Neural crest cell (in vitro differentiated cells): ENCODE measurements at places on chromosomes 13 and 19.
A peak's percentile ranks its signal among the peaks of the same experiment; 100 is the strongest.

DNA sequence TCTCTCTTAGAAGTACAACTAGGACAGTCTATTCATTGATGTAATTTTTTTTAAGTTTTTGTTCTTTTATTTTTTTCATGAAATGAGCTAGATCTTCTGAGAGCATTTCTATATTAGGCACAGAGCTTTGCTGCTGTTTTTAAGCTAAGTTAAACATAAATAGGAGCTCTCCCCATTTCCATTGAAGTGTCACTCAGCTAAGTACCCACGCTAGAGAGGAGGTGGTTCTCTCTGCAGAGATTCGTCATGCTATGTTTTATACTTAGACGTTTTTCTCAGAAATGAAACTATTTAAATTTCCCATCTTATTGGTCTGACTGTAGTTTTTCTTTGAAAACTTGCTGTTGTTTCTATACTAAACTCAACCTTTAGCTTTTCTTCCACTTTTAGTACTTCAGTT is 271.5 kb downstream of the PCDH9 start:
- no peak for DNase-seq

DNA sequence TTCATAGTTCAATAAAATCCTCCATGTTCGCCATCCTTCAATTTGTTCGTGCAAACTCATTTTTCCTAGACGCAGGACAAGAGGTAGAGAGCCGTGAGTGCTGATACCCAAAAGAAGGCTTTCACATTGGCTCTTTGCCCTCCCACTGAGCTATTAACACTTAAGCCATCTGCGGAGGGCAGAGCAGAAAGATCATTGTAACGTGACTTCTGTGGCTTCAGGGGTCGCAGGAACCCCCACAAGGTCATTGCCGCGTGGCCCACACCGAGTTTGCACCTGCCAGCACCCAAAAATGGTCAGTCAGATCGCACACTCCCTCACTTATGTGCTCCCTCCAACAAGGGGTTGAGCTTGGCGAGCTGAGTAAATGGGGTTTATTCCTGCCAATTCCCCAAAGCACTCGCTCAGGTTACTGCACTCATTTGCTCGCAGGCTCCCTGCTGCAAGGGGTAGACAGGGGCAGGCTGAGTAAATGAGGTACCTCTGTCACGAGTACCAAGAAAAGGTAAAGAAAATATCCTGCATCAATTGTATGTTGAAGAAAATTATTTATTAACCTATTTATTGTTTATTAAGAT is 144.1 kb downstream of the PRR20E start:
- no peak for DNase-seq

DNA sequence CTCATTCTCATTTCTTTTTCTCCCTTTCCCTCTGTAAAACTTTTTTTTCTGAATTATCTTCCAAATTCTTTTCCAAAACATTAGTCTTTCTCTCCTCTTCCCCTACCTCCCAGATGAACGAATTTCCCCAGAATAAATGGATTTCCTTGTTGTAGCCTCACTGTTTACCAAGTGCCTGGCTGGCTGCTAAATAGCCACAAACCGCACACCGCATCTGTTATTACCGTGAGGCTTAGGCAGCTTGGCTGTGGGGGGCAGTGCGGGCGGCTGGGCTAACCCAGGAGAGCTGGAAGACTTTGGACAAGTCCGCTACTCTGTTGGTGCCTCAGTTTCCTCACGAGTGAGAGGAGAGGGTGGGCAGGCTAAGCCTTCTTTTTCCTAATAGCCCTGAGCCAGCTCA is 10.7 kb downstream of the IL17D start:
- DNase-seq, result no peak

DNA sequence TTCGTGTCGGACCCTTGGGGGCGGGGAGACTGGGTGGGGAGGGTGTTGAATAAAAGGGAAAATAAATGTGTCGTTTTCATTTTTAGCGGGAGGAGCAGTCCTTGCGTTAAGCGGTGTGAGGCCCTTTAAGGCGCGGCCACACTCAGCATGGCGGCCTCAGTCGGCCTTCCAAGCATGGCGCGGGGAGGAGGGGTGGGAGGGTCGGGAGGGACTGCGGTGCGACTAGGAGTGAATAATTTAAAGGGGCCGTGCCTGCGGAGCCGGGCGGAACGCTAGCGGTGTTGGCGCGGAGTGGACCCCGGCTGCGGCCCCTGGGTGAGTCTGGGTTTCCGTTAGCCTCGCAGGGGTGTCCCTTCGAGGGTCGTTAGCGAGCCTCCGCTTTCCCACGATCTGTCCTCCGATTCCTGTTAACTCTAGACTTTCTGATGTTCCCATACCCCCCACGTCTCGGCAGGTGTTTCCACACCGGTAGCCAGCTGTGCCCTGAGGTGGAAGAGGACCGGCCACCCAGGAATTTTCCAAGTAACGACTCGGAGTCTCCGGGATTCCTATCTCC is 1.5 kb upstream of the PNPLA6 start:
- DNase-seq, result peak; percentile 64

GRCh38 chr13:42258747-42259146 is 13.2 kb upstream of the AKAP11 start:
- no peak for DNase-seq

GRCh38 chr19:18616023-18616422 is 3.4 kb downstream of the TMEM59L start:
- DNase-seq, result no peak

GRCh38 chr19:29629836-29630534 is 23.9 kb downstream of the POP4 start:
- no peak for DNase-seq

- no peak for DNase-seq
Measured at GRCh38 chr13:25252225-25252624, 35.1 kb downstream of the MTMR6 start.

GRCh38 chr13:98765996-98766519 is 13.6 kb upstream of the SLC15A1 start:
- no peak for DNase-seq

DNA sequence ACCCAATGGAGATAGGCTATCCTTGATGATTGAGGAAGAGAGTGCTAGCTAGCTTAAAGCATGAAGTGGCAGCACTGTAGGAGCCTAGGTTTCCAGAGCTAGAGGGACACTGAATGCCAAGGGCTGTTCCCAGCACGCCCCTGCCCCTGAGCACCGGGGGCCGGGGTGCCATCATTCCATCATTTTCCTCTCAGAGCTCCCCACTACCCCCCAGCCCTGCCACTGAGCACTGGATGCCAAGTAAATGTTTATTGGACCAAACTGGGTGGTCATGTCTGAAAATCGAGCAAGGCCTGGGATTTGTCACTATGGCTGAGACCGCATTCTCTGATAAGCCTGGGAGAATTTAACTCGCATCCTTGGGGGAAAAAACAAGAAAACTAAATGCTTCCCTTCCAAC is 142.8 kb downstream of the STK24 start:
- DNase-seq, result no peak

- DNase-seq, result no peak
Measured at GRCh38 chr19:56838909-56839651, 1.4 kb downstream of the PEG3 start.

DNA sequence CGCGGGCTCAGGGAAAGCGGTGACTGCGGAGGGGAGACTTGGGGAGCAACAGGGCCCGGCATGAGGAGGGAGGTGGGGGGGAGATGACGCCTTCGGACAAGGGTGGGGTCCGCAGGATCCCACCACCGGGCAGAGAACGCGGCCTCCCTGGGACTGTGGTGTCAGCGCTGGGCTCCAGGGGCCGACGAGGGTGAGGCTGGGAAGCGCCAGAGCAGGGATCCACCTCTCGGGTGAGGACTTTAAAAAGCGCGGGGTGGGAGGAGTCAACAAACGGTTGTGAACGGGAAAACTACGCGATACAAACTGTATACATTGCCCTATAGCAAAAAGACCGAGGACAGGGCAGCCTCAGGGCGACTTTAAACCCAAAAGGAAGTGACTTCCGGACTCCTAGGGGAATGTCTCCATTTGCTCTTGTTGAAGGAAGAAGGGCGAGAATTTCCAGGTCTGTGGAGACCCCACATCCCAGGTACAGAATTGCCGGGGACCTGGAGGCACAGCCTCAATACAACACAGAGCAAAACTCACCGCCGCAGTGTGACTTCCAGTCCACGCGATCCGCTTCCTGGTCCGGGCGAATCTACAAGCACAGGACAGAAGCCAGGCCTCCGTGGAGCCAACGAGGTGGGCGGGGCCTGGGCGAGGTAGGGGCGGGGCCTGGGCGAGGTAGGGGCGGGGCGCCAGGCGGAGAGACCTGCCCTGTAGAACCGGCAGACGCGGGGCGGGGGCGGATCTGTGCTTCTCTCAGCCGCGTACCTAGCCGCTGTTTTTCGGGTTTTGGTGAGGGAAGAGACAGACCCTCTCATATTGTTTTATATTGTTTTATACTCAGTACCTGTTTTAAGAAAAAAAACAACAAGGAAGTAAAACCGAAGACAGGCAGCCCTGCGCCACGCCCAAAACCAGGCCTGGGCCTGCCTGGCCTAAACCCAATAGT is at the start of gene ZNF888:
ZNF888 (minus strand) TSS at position 588 of the 937 bp plus-strand sequence. CDS start 5,555 bp downstream, outside the sequence.
- peak; percentile 70 for DNase-seq

DNA sequence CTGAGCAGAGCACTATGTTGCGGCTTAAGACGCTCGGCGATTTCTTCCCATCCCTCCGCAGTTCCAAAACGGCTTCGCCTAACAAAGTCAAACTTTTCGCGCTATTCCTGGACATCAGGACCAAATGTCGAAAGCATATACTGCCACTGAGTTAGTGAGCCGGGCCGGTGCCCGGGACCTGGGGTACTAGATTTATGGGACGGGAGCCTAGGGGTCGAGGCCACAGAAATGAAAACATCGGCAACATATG is 699 bp downstream of the RCBTB2 start:
- DNase-seq, result no peak

DNA sequence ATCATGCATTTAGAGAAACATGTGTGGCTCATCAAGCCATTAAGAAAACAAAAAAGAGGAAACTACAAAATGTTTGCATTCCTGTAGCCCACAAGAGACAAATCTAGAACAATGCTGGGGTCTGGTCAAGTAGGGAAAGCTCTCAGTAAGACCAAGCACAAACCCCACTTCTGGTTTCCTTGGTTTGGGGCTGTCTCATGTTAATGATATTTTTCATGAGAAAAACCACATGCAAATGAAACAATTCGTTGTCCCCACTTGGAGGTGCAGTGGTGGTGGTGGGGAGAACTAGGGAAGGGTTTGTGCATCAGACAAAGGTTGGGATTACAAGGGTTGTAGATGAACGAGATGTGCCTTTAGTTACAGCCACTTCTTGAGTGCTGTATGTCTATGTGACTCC is 7.0 kb upstream of the RB1 start:
- no peak for DNase-seq

DNA sequence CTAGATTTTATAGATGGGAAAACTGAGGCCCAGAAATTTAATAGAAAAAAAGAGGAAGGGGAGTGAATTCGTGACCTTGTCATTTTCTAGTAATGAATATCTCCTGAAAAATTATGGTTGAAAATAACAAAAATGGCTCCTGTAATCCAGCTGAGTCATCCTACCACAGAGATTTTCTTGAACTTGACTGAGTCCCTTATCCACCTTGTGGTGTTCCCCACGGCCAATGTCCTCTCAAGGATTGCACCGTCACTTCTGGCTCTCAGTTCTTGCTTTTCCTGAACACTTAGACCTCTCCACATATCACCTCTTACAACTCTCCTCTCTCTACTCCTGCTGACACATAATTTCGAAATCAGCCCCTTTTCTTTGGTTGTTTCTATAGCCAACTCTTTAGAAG is 1.2 kb upstream of the KATNAL1 start:
- DNase-seq, result no peak

DNA sequence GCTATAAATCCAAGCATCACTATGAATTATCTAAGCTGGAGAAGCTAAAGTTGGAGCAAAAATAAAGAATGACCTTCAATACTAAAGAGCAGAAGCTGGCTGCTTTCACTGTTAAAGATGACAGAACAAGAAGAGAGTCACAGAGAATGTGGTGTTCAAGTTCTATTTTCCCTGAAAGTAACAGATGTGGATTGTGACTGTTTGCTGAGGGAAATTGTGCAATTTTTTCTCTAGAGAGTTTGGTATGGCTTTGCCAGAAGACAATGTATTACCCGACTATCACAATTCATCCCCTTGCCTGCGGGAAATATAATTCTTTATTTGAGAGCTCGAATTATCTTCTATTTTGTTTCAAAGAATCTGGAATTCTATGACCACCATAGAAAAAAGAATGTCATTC is 83.1 kb downstream of the TNFSF13B start:
- no peak for DNase-seq

GRCh38 chr13:34216256-34216655 is 398.3 kb downstream of the RFC3 start:
- no peak for DNase-seq

GRCh38 chr13:19781526-19781925 is 1.2 kb downstream of the PSPC1 start:
- DNase-seq, result no peak

GRCh38 chr19:45814166-45814780 is 835 bp downstream of the RSPH6A start:
- DNase-seq, result no peak

DNA sequence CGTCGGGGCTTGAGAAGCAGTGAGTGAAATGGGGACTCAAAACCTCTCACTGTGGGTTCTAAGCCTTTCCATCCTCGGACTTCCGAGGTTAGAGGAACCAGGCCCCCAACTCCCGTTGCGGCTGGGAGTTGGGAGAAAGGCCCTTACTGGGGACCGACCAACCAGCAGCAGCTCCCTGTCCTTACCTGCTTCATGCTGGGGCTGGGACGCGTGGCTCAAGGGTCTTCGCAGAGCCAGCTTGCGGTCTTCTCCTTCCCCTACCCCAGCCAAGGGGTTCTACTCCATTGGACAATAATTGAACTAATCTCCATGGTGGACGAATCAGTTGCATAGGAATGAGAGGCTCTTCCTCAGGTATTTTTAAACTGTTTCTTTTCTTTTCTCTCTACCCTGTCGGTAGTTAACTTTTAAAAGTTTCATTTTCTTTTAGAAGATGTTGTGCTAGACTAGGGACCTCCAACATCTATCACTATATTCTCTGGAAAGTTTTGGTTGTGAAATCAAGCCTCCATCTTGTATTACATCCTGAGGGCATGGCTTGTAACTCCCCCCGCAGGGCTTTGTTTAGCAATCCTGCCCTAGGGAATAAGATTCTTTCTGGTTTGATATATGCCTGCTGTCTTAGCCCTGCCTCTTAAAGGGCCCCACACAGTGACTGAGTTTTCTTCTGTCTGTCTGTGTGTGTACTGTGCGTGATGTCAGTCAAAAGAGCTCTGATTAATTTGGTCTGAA is 1027.1 kb upstream of the PCDH9 start:
- DNase-seq, result no peak

DNA sequence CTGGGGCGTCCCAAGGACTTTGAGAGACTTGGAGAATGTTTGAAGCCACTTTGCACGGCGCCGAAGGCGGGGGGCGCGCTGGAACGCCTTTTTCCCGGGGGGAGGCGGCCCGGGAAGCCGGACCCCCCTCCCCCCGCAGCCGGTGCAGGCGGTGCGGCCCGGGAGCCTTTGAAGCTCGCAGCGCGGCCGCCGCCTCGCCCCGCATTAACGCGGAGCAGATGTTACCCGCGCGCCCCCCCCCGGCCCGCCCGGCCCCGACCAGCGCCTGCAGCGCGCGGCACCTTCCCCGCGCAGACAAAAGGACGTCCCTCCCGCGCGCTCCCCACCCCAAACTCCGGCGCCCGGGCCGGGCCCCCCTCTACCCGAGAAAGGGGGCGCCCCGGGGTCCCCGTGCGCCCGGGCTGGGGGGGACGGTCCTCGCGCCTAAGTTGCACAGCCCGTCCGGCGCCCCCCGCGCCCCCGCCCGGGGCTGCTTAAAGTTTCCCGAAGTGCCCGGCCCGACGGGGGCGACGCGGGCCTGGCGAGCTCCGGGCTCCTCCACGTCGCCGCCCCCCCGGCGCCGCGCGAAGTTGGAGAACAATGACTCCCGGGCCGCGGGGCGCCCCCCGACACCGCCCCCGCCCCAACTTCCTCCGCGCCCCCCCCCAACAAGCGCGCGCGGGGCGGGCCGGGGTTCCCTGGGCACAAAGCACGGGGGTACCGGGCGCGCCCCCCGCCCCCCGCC is 685 bp downstream of the TCF3 start:
- DNase-seq, result no peak

- no peak for DNase-seq
Measured at GRCh38 chr19:34734537-34735103, 577 bp downstream of the ZNF181 start.
